ENCODE measurements at places on chromosomes 6 and 20.

DNA sequence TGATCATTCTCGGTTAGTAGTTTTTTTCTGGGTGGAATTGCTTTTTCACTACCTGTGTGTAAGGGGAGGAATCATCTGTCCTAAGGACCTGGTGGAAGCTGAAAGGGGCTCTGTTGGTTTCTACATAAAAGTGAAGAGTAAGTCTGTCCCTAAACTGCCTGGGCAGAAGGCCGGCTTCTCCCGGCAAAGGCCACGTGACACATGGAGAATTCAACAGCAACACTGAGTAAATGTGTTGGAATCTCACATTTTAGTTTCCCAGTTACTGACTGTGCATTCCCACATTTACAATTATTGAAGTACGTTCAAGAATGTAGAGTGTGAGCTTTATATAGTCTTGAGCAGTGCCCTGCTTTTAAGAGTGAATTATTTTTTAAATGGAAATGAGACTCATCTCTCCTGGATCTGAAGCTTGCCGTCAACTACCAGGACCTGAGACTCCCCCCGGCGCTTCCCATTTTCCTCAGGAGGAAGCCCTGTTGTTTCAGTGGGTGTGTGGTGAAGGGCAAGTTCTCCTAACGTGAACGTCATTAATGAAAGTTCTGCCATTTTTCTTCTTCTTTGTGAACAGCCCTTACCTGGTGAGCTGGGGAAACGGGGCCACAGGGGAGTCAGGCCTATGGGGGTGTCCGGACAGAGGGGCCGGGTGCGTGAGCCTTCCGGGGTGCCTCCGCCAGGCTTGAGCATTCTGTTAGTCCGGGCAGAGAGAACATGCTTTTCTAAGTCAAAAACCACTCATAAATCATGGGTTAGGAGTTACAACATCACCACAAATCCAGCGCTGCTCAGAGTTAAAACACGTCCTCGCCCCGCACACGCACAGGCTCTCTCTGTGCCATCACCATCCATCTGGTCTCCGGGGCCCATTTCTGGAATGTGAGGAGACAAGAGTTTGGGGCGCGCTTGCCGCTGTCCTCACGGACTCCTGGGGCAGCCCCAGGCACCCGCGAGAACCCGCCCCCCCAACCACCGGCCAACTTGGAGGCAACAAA, 56.6 kb upstream of the SMOC2 start:
- no peak for DNase-seq

- no peak for DNase-seq
Observed at GRCh38 chr6:43823879-43824702, 54.1 kb downstream of the VEGFA start.

- DNase-seq, result no peak
Observed at GRCh38 chr6:89987140-89987539, 92.9 kb downstream of the GJA10 start.

DNA sequence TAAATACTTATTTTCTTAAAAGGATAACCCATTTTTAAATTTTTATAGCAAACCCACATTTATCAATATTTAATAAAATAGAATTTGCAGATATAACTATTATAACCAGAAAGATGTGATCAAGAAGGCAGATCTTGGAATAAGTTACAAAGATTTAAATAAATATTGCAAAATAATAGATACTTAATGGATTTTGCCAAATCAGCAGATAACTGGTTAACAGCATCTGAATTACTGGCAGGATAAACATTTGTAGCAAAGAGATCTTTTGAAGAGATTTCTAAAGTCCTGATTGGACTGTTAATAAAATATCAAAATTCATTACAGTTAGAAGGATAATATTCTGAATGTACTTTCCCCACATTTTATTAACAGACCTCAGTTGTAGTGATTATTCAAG, 144.2 kb downstream of the PDSS2 start:
- no peak for DNase-seq

DNA sequence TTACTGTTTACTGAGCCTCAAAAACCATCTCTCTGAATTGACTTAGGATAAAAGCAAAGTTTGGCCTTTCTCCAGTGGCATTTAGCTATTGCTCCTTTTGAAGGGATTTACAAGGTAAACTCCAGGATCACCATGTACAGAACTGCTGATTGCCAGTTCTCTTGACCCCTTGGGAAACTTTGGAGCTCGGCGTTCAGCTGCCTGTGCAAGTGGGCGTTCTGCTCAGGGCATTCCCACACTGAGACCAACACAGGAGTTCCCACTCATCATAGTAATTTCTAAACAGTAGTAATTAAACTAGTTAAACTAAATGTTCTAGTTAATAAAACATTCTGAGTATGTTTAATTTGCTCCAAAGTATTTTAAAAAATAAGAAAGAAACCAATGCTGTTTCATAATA, 14.9 kb downstream of the KCNQ5 start:
- peak; percentile 31 for DNase-seq

DNA sequence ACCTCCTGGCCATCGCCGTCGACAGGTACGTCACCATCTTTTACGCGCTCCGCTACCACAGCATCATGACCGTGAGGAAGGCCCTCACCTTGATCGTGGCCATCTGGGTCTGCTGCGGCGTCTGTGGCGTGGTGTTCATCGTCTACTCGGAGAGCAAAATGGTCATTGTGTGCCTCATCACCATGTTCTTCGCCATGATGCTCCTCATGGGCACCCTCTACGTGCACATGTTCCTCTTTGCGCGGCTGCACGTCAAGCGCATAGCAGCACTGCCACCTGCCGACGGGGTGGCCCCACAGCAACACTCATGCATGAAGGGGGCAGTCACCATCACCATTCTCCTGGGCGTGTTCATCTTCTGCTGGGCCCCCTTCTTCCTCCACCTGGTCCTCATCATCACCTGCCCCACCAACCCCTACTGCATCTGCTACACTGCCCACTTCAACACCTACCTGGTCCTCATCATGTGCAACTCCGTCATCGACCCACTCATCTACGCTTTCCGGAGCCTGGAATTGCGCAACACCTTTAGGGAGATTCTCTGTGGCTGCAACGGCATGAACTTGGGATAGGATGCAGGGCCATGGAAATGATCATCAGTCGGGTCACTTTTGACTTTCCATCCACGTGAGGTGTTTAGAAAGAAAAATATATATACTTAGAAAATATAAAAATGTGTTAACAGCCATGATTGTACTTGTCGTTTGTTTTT, 868 bp downstream of the MC3R start:
- no peak for DNase-seq

DNA sequence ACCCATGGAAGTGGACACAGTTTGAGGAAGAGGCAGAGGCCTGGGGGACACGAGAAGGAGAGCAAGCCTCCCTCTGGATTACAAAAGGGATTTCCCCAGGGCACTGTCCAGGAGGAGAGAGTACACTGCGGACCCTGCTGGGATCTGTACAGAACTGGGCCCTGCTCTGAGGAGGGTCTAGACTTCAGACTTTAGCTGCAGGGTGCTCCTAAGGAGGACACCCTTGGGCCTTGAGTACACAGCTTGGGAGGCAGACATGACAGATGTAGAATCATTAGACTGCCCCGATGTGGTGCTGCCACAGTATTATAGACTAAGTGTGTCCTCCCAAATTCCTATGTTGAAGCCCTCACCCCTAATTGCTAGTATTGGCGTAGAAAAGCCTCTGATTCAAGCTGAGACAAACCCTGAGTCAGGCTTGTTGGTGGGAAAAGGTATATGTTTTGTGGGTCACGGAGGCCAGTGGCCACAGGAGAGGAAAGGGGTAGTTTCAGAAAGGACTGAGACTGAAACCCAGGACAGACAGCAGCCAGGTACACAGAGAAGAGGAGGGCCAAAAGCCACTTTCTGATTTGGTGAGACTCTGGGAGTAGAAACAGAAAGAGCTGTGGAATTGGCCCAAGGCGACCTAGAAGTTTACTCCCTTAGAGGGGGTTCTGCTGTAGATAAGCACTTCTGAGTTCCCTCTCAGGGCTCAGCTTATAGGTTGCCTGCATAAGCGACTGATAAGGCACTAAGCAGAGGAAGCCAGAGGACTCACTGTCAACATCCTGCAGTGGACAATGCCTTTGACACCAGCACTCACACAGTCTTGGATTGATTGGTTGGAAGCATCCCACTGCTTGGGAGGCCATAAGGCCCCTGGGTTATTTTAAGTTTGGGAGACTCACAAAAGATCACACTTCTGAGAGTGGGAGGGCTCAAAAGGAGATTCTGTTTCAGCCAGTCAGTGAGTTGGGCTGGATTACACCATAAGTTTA, 16.5 kb upstream of the SH3BGRL2 start:
- no peak for DNase-seq

DNA sequence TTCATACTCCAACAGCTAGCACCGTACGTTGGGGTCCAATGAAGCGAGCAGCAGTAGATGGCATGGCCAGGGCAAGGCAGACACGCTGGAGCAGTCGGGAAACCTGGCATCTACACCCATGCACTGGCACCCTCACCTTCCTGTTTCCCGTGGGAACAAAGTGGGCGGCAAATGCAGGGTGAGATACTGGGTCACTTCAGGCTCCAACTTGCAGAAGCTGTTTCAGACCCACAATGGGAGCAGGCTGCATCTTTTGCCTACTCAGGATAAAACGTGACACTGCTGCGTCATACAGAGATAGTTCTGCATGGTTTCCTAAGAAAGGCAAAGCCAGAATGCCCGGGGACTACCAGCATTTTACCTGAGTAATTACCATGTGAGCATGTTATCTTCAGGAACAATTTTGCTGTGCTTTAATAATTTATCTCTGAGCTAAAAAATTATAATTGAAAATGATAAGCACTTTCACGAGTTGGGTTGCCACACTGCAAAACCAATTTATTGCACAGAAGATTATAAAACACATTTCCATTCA, 10.9 kb upstream of the CD93 start:
- DNase-seq, result no peak

DNA sequence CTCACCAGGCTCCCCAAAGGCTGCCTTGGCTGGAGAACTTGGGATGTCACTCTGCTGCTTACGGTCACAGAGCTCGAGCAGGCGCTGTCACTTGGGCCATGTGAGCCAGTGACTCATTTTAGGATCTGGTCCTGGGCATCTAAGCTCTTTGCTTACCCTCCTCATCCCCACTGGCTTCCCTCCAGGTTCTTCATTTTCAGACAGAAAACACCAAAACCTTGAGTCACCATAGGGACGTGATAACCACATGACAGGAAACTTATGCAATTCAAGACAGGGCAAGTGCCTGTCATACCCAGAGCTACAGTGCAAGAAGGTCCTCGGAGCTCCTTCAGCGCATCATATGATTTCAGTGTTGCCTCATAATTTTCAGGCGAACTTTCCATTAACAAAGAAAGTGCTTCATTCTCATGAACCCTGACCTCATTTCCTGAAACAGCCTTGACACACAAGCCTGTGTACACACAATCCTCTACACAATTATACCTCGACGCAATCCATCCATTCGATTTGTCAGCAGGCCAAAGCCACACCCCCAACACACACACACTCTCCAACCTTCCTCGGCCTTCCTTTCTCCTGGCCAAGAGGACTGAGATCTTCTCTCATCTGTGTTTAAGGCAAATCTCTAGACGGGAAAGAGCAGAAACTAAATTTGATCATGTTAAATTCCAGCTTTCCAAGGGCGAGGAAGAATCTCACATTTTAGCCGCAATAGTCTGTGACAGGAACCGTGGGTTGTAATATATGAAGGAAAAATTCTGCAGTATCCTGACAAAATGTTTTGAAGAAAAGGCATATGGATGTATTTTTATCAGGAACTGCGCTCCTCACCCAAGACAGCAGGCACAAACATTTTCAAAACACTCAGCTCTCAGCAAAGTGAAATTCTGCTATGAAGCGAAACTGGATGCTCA, 25.3 kb downstream of the TBC1D7 start:
- no peak for DNase-seq

GRCh38 chr6:137853569-137854213, 13.4 kb upstream of the TNFAIP3 start:
- no peak for DNase-seq

GRCh38 chr6:67252663-67253062, 1382.4 kb upstream of the ADGRB3 start:
- DNase-seq, result no peak

DNA sequence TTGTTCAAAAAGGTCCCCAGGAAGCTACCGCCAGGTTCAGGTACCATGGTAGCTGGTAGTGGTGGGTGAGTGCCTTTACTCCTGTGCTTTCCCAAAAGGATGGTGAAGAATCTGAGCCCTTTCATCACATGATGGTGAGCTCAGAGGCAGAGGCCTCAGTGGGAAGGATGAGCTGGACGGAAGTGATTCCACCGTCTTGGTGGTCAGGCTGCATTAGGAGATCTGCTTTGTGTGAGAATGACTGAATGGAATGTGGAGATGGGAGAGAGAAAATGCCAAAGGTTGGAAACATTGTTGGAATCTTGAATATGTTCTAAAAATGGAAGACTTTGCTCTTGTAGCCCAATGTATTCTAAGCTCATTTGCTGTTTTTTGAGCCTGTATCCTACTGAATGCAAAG, 108.1 kb upstream of the SCP2D1 start:
- no peak for DNase-seq

DNA sequence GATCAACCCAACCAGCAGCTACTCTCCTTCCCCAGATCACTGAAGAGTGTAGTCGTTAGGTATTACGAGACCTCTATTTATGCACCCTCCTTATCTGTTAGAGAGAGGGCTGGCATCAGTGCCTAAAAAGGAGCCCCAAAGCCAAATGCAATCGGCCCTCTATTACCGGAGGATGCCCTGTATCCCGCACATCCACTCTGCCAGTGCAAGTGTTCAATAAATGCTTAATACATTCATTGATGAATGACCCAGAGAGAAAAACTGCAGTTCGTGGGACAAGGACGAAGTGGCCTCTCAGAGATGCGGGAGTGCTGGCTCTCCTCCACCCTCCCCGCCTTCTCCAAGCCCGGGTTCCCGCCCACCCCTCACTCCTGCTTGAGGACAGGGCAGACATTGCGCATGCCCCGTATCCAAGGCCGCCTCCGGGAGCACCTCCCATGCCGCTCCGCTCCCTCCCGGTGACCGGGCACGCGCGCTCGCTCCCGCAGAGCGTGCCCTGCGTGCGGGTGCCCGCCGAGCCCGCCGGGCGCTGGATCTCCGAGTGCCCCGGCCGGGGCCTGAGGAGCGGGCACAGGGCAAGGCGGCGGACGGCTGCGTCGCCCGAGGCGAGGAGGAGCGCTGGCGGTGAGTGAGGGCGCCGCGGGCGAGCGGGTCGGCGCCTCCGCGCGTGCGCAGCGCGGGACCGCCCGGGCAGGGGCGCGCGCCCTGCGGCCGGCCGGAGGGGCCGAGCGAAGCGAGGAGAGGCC, 27.2 kb upstream of the BTBD3 start:
- DNase-seq, result peak; percentile 74
